ENCODE measurements at places on chromosomes 4 and X. TPM values are rescaled to one million over a fixed set of nuclear protein-coding genes. Genes with fewer than 3 reads are reported as not detected.

MAGEB17 gene
- not detected for polyA plus RNA-seq

PFKFB1 gene
- 0.18 TPM for polyA plus RNA-seq

ZAR1 gene
- polyA plus RNA-seq = not detected

XG gene
- polyA plus RNA-seq = not detected

NEIL3 gene
- polyA plus RNA-seq = 13.8 TPM

CT47A1 gene
- polyA plus RNA-seq = not detected

GPM6B gene
- 2.6 TPM for polyA plus RNA-seq

All from GM12878 (cell line).